Inflammatory macrophage treated with lipopolysaccharide for 1 hour (primary cell): ENCODE measurements at places on chromosomes 3 and 15.

DNA sequence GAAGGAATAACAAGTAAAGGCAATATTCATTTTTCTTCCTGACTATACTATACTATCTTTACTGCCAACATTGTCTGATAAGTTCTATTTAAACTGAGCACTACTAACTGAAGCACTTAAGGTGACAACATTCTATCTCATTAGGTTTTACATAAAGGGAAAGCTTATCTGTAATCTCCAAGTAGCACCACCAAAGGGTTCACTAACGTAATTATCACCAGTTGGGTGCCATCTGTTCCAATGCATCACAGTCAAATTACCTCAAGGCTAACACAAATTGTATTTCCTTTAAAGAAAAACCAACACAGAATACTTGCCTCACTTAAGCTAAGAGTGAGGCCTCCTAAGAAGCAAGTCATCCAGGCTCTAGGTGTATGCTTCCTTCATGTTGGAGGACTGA, 453.8 kb downstream of the RAP2B start:
- DNase-seq, result no peak

- no peak for DNase-seq
Observed at GRCh38 chr3:57354768-57355167, 62.3 kb upstream of the ASB14 start.

DNA sequence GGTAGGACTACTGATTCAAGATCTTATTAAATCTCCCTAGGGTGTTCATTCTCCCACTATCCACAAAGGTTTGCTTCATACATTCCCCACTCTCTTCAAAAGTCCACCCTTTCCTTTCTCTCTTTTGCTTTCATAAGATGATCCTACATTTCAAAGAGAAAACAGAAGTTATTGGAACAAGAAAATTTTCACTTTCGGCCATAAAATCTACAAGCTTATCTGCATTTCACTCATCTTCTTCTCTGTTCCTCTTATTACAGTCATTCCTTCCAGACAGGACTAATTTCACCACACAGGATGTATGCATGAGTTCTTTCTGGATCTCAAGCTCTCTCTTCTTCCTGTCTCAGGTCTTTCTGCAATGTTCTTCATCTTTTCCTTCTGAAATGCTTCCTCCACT, 238.7 kb downstream of the ISL2 start:
- DNase-seq, result peak; percentile 1

- DNase-seq, result peak; percentile 73
Observed at GRCh38 chr3:55484801-55485791, 2.0 kb downstream of the WNT5A start.

GRCh38 chr15:37921527-37922385, 12.7 kb upstream of the TMCO5A start:
- DNase-seq, result no peak

DNA sequence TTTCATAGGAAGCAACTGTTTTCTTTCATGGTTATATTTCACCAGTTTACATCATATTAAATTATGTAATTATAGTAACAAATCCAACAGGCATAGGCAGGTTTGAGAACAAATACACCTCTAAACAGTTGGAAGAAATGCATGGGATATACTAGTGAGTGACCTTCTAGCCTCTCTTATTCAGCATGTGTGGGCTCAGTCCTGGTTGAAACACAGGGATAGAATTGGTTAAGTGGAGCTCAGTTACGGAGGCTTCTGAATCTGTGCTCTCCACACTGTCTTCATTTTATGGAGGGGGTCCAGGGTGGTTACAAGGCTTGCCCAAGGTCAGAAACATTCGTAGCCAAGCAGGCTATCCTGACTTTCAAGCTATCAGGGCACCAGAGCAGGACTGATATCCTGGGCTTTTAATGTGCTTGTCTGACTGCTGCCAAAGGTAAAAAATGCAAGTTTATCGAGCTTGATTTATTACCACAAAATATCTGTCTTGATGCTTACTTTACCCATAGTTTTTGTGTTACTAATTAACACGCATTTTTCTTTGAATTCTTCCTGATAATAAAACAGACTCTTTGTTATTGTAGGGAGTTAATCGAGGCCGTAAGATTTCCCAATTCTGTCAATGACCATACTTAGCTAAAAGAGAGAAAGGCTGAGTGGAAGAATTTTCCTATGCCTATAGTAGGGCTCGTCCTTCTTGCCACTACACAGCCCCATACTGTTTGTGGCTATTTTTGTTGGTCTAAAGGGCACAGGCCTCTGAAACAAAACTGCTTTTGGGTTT, 89.6 kb downstream of the FILIP1L start:
- DNase-seq, result no peak

DNA sequence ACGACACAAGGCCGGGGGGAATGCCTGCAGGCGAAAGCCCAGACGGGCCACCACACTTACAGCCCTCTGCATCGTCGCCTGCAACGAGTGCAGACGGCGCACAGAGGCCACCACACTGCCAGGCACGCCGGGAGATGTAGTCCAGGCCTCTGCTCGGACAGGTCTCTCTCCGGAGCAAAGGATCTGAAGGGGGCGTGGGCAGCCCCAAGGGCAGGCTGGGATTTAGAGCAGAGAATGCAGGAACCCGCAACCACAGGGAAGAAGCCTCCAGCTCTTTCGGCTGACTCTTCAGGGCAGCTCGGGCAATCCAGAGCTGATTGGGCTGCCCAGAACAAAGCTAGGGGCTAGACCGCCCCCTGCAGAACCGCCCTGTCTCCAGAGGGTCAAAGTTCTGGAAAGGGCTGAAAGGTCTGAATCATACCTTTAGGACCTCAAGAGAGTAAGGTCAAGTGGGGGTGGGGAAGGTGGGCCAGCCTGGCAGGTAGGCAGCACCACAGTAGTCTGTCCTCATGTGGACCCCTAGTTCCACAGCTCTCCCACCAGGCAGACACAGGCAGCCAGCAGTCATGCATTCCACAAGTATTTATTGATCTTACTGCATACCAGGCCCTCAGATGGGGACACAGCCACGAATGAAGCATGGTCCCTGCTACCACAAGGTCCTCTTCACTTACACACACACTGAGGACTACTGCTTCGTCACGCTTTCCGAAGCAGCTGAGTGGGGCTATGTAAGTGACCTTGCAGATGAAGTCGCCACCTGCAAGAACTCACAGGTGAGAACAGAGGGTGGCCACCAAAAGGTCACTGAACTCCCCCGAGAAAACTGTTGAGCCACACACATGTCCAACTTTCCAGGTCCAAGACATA, at the start of gene AMT:
Gene AMT, minus strand, starts transcription at position 95 of the 870 bp plus-strand sequence. Its CDS starts 23 bp downstream, at position 72.
- no peak for DNase-seq

- no peak for DNase-seq
Observed at GRCh38 chr3:16423298-16423697, 90.2 kb downstream of the RFTN1 start.

DNA sequence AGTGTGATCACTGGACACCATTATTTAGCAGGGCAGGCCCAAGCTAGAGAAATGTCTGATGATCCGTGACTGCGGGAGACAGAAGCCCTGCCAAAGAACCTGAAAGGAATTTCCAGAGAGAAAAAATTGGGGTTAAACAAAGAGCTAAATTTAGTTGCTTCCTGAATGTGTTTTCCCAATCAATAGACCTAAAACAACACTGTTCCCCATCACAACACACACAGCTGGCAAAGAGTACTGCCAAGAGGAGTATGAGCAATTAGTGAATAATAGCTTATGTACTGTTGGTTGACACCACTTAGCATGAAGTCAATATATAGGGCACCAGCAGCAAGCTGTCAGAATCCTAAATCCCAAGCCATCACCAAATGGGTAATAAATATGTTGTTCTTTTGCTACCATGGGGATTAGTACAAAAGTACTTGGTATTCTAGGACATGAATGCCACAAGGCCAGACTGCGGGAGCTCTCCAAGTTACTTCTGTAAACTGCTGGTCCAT, 35.7 kb downstream of the CLK3 start:
- DNase-seq, result no peak

- DNase-seq, result no peak
Observed at GRCh38 chr3:65173841-65174240, 486.0 kb upstream of the ADAMTS9 start.

DNA sequence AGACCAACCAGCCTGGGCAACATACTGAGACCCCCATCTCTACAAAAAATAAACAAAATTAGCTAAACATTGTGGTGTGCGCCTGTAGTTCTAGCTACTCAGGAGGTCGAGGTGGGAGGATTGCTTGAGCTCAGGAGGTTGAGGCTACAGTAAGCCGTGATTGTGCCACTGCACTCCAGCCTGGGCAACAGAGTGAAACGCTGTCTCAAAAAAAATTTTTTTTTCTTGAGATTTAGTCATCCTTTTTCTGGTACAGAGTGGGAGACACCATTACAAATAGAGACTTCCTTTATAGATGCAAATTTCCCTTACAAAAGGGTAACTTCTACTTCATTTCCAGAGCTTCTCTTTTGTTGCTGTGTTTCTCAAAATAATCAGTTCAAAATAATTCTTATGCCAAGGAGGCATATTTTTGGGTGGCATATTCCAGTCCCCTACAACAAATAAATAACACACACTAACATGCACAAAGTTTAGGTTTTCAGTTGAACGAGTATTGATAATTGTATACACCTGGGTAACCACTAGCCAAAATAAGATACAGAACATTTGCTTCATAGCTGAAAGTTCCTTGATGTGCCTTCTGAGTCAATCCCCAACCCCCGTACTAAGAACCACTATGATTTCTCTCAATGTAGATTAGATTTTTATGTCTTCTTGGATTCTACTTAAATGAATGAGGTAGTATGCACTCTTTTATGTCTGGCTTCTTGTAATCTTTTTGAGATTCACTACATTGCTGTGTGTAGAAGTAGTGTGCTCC, 248.9 kb upstream of the PROK2 start:
- DNase-seq, result peak; percentile 94

- no peak for DNase-seq
Observed at GRCh38 chr3:47008234-47008796, 28.8 kb downstream of the NBEAL2 start.

DNA sequence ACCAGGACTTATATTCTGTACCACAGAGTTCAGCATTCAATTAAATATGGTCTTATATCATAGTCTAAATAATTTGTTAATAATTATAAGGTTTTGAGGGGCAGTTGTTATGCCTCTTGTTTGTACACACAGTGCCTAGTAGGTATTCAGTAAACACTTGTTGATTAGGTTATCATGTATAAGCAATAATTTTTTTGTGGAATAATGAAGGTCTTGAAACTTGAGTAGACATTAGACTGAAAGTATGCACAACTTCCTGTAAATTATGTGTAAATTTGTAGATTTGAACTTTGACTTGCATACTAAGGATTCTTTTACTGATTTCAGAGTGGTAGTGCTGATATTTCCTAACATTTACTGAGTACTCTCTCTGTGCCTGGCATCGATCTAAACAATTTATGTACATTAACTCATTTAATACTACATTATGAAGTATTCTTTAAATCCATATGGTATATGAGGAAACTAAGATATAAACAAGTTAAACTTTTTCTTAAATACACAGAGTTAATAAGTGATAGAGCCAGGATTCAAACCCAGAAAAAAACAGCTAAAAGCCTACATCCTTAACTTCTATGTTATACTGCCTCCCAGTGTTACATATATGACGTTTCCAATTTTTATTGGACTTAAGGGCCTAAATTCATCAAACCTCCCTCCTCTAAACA, 65.1 kb downstream of the GLCE start:
- DNase-seq, result peak; percentile 25

DNA sequence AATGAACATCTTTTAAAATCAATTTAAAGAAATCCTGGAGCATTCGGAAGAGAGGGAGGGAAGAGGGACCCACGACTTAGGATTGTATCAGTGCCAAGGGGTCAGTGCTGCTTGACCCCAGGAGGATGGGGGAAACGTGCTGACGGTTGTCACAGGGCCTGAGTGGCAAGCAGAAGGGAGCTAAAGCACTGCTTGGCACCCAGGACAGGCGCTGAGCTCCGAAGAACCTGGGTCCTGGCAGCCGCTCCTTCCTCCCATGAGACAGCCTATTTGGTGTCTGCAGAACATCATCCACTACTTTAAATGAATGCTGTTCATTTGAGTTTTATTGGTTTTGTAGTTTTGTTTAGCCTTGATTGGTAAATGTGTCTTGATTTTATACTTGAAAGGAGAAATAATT, 54.5 kb downstream of the RGMA start:
- no peak for DNase-seq

- no peak for DNase-seq
Observed at GRCh38 chr3:184565421-184566211, 4.0 kb downstream of the EPHB3 start.

GRCh38 chr3:37668431-37668817, 193.3 kb upstream of the CTDSPL start:
- DNase-seq, result no peak

GRCh38 chr3:175672119-175672689, 813.1 kb downstream of the NAALADL2 start:
- DNase-seq, result no peak

GRCh38 chr15:66774001-66774814, 72.2 kb downstream of the SMAD6 start:
- DNase-seq, result peak; percentile 66

GRCh38 chr15:77075528-77075927, 4.6 kb upstream of the TSPAN3 start:
- DNase-seq, result no peak

DNA sequence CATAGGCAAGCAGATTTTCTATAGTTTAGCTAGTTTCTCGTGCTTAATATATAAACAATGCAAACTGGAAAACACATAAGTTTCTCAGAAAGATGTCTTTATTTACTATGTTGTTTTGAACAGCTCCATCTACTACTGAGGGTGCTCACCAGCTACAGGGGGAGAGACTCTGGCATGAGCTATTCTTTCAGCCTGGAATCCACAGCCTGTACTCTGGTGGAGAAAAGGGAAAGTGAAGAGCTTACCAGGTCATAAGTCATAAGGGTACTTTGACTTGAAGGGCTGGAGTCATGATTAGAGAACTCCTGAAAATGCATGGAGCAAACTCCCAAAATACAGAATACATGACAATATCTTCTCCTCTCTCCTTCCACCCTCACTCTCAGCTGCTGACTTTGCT, 4.4 kb upstream of the AVEN start:
- DNase-seq, result no peak

DNA sequence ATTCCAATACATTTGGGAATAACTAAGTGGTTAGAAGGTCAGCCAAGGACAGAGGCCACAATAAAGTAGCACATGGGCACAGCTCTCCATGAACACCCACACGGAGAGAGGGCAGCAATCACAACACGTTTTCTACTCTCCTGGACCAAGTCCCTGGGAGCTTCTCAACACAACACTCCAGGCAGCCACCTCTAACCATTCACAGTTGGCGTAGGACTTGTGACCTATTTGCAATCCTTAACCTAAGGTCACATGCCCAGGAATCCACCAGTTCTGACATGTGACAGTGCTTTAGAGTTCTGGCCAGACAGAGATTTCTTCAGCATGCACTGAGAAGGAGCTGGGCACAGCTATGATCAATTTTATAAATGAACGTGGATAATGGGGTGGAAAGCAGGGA, 280.8 kb downstream of the SHQ1 start:
- peak; percentile 36 for DNase-seq

DNA sequence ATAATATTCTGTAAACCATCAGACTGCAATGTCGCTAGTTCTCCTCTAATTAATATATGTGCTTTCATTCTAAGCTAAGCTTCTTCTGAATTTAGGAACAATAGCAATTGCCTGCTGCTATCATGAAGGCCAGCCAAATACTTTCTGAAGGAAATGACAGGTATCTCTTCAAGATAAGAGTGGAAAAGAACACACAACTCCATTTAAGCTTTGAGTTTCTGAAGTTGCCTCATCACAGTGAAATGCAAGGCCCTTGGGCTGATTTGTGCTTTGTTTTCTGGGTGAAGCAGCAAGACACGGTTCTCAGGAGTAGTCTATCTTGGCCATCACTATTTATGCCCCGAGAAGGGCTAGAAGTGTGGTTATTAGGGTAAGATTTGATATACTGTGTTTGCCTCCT, 6.2 kb downstream of the SLC7A14 start:
- no peak for DNase-seq
